ENCODE measurements at places on chromosomes 7 and 10. TPM values are rescaled to one million over a fixed set of nuclear protein-coding genes. Genes with fewer than 3 reads are reported as not detected.

The HOXA4 gene
- 0.57 TPM for total RNA-seq

The TRIM73 gene
- 0.18 TPM for total RNA-seq

The HTR5A gene
- total RNA-seq: not detected

The GJD4 gene
- not detected for total RNA-seq

The GNAT3 gene
- not detected for total RNA-seq

The P4HA1 gene
- 170 TPM for total RNA-seq

The CALY gene
- total RNA-seq: not detected

The NYAP1 gene
- 0.81 TPM for total RNA-seq

The FUOM gene
- 4.0 TPM for total RNA-seq

The TMEM139 gene
- total RNA-seq: not detected

The RBP3 gene
- not detected for total RNA-seq

The NUTM2B gene
- total RNA-seq: 0.09 TPM

The IDI2 gene
- not detected for total RNA-seq

The ARMS2 gene
- total RNA-seq: not detected

The KBTBD2 gene
- 18.2 TPM for total RNA-seq

The FRMD4A gene
- 32.1 TPM for total RNA-seq

The C7orf57 gene
- 0.09 TPM for total RNA-seq

The ERVW-1 gene
- total RNA-seq: not detected

The PALD1 gene
- 0.18 TPM for total RNA-seq

The MKX gene
- total RNA-seq: 0.25 TPM

The PITX3 gene
- total RNA-seq: not detected

The CDC14C gene
- not detected for total RNA-seq

The AQP1 gene
- total RNA-seq: 2.8 TPM

The TRPV5 gene
- total RNA-seq: not detected

The PODXL gene
- 2.3 TPM for total RNA-seq

The NPC1L1 gene
- total RNA-seq: not detected

The CUL1 gene
- total RNA-seq: 49.0 TPM

The AKR1C3 gene
- 169 TPM for total RNA-seq

The PRTFDC1 gene
- 39.6 TPM for total RNA-seq

The VSTM4 gene
- 4.7 TPM for total RNA-seq

The PHKG1 gene
- 3.4 TPM for total RNA-seq

The HOXA2 gene
- total RNA-seq: 0.16 TPM

The STOX1 gene
- total RNA-seq: 0.09 TPM

The GRID1 gene
- total RNA-seq: not detected

The TDRD1 gene
- total RNA-seq: 0.45 TPM

The LIPJ gene
- total RNA-seq: 0.09 TPM

The ELN gene
- total RNA-seq: 101 TPM

The NKX6-2 gene
- total RNA-seq: not detected

The PON3 gene
- not detected for total RNA-seq

The SPDYE6 gene
- total RNA-seq: not detected

The UPK3B gene
- total RNA-seq: 0.18 TPM

All from fibroblast of the aortic adventitia (primary cell).